ENCODE measurements at places on chromosomes 4 and X. TPM values are rescaled to one million over a fixed set of nuclear protein-coding genes. Genes with fewer than 3 reads are reported as not detected.

DNA sequence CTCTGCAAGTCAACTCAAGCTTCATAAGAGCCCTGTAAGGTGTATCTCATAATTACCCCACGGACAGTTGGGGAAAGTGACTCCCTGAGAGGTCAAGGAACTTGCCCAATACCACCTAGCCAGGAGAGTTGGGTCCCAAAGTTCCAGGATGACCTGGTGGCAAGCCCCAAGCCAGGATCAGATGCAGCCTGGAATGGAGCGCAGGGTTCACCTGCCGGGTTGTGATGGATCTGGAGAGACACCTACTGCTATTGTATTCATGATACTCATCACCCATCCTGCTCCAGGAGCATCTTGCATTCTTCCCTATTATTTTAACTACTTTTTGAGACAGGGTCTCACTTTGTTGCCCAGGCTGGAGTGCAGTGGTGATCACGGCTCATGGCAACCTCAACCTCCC lies 36.1 kb downstream of the ZBTB49 start:
- H3K27ac ChIP-seq = no peak overlapping the region
- H3K36me3 ChIP-seq = peaks cover 7% of the 10 kb centered on the region
- no peaks in the 10 kb centered on the region for H3K4me1 ChIP-seq

- peaks cover 18% of the 10 kb centered on the region for H3K4me1 ChIP-seq
- H3K27me3 ChIP-seq = no peaks in the 10 kb centered on the region
- no peak for DNase-seq
- H3K27ac ChIP-seq = no peak overlapping the region
- no peak overlapping the region for H3K4me3 ChIP-seq
These were observed 42.4 kb downstream of the KIAA0232 start for GRCh38 chr4:6824772-6825402.

- H3K27ac ChIP-seq = no peak overlapping the region
- H3K36me3 ChIP-seq = peaks cover 3% of the 10 kb centered on the region
- peak; percentile 19 for DNase-seq
- no peak overlapping the region for H3K4me3 ChIP-seq
- peaks cover 8% of the 10 kb centered on the region for H3K4me1 ChIP-seq
- H3K27me3 ChIP-seq = no peaks in the 10 kb centered on the region
These were observed 45.8 kb downstream of the ENOX2 start for GRCh38 chrX:130857207-130857606.

GRCh38 chr4:98195005-98195404 lies 51.7 kb upstream of the STPG2 start:
- H3K36me3 ChIP-seq = peaks cover 3% of the 10 kb centered on the region
- no peaks in the 10 kb centered on the region for H3K4me1 ChIP-seq
- H3K4me3 ChIP-seq = no peak overlapping the region
- H3K27me3 ChIP-seq = peaks cover 2% of the 10 kb centered on the region
- DNase-seq = no peak

- no peak overlapping the region for H3K4me3 ChIP-seq
- no peak overlapping the region for H3K27ac ChIP-seq
- no peaks in the 10 kb centered on the region for H3K4me1 ChIP-seq
- DNase-seq = peak; percentile 63
These were observed 668.0 kb upstream of the LCORL start for GRCh38 chr4:18689308-18690115.

DNA sequence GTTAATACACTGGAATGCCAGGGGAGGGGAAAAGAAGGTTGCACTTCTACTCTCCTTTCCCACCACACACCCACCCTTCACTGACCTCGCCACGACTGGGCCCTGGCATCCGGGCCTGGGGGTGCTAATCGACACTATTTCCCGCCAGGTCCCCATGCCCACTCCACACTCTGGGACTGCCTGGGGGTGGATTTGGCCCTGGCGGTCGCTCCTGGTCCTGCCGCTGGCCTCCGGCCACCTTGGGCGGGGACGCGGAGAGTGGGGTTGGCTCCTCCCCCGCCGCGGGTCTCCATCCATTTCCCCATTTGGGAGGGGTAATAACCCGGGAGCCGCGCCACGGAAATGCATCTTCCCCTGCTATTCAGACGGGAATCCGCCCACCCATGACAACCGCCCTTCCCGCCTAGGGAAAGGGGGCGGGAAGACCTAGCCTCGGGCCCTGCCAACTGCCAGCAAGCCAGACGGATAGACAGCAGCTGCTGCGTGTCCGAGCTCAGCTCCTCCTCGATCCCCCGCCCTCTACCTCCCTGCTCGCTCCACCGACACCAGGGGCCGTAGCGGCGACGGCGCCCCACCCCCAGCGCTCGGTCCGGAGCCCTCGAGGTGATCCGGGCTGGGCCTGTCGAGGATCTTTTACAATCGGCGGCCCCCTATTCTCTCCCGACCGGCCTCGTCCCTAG lies 78.1 kb downstream of the RLIM start:
- peaks cover 20% of the 10 kb centered on the region for H3K4me1 ChIP-seq
- peak overlapping the region; percentile 73 for H3K4me3 ChIP-seq
- peak overlapping the region; percentile 2 for H3K27ac ChIP-seq
- H3K36me3 ChIP-seq = peaks cover 1% of the 10 kb centered on the region

- no peak overlapping the region for H3K27ac ChIP-seq
- no peaks in the 10 kb centered on the region for H3K36me3 ChIP-seq
- no peaks in the 10 kb centered on the region for H3K27me3 ChIP-seq
These were observed 276.9 kb upstream of the TACR3 start for GRCh38 chr4:103996637-103997036.

GRCh38 chr4:5958199-5958735 lies 60.0 kb downstream of the C4orf50 start:
- no peak overlapping the region for H3K4me3 ChIP-seq
- H3K4me1 ChIP-seq = no peaks in the 10 kb centered on the region
- no peaks in the 10 kb centered on the region for H3K27me3 ChIP-seq

GRCh38 chr4:46370531-46370930 lies 19.4 kb downstream of the GABRA2 start:
- H3K4me1 ChIP-seq = no peaks in the 10 kb centered on the region
- no peaks in the 10 kb centered on the region for H3K36me3 ChIP-seq
- no peak overlapping the region for H3K4me3 ChIP-seq
- no peak overlapping the region for H3K27ac ChIP-seq
- no peaks in the 10 kb centered on the region for H3K27me3 ChIP-seq

DNA sequence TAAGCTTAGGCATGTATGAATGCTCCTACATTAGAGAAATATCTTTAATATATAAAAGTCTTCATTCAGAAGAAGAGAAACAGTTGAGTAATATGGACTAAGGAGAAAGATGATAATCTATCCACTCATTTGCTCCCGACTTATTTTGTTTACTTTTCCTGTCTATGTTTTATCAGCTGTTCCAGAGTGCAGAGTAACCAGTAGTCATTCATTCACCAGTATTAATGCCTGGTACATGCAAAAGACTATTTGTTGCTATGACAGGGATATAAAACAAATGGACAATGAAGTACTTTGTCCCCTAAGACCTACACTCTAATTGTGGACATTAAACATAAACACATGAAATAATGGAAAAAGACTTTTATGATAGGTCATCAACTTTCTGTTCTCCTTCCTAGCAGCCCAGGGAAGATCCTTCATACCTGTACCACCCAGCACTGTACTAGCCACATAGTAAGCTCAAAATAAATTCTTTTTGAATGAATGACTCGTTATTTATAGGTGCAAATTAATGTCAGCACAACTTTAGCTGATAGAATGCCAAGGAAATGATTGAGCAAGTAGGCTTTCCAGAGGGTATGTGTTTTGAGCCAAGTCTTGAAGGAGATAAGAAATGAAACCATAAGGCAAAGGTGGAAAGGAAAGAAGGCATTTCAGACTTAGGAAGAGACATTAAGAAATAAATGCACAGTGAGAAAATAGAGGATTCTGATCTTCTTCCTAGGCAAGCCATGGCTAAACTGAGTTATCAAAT lies 45.0 kb upstream of the IL13RA1 start:
- no peaks in the 10 kb centered on the region for H3K4me1 ChIP-seq
- H3K27me3 ChIP-seq = no peaks in the 10 kb centered on the region
- DNase-seq = no peak
- peak overlapping the region; percentile 50 for H3K27ac ChIP-seq
- H3K4me3 ChIP-seq = no peak overlapping the region

DNA sequence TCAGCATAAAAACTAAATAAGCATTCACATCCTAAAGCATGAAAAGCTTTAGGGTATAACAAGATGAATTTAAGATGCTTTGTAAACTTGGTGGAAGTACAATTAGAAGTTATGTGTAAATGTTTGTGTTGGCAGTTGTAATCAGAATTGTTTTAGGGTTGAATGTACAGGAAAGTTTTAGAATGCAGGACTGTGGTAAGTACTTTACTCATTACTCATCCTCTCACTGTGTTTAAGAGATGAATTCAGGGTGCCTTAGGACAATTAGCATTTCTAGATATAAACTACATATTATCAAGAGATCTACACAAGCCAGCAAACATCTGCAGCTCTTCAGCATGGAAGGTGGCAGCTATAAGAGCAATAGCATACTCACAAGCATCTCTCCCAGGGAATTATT lies 77.5 kb upstream of the ELOVL6 start:
- no peaks in the 10 kb centered on the region for H3K36me3 ChIP-seq
- no peak for DNase-seq
- no peak overlapping the region for H3K4me3 ChIP-seq
- H3K27ac ChIP-seq = no peak overlapping the region
- peaks cover 9% of the 10 kb centered on the region for H3K27me3 ChIP-seq

GRCh38 chr4:124433044-124433443 lies 279.5 kb downstream of the ANKRD50 start:
- DNase-seq = no peak
- H3K27ac ChIP-seq = no peak overlapping the region
- H3K4me3 ChIP-seq = no peak overlapping the region
- H3K4me1 ChIP-seq = no peaks in the 10 kb centered on the region

DNA sequence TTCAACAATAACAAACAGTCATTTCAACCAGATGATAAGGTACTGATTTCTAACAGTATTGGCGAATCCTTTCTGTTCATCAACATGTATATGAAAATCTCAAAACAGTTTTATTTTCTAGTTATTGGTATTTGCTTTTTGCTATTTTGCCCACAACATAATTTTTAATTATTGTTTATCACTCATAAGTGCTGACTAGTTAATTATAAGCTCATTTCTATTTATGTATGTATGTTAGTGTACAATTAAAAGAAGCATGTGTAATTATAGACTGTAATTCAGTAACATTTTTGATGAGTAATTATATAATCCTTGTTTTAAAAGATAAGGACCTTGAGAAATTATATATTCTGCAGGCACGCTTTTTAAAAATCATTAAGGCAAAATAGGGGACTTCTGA lies 67.2 kb upstream of the NPNT start:
- no peak for DNase-seq
- no peaks in the 10 kb centered on the region for H3K27me3 ChIP-seq
- H3K4me1 ChIP-seq = no peaks in the 10 kb centered on the region

DNA sequence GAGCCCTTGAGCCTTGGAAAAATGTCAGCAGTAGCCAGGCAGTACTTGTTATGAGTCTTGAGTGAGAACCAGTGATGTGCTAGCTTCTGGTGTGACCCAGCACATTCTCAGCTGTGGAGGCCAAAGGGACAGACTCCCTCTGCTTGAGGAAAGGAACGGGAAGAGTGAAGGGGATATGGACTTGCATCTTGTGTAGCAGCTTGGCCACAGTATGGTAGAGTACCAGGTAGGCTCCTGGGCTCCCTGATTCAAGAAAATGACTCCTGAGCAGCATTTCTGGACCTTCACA lies 1601.9 kb upstream of the ADGRL3 start:
- H3K4me3 ChIP-seq = no peak overlapping the region
- no peak overlapping the region for H3K27ac ChIP-seq
- no peaks in the 10 kb centered on the region for H3K36me3 ChIP-seq
- no peaks in the 10 kb centered on the region for H3K4me1 ChIP-seq
- no peaks in the 10 kb centered on the region for H3K27me3 ChIP-seq
- DNase-seq = no peak

GRCh38 chr4:80045786-80046185 lies 27.2 kb downstream of the ANTXR2 start:
- H3K36me3 ChIP-seq = peaks cover 4% of the 10 kb centered on the region
- H3K27ac ChIP-seq = no peak overlapping the region
- H3K4me1 ChIP-seq = peaks cover 18% of the 10 kb centered on the region
- no peak overlapping the region for H3K4me3 ChIP-seq
- no peak for DNase-seq
- no peaks in the 10 kb centered on the region for H3K27me3 ChIP-seq

DNA sequence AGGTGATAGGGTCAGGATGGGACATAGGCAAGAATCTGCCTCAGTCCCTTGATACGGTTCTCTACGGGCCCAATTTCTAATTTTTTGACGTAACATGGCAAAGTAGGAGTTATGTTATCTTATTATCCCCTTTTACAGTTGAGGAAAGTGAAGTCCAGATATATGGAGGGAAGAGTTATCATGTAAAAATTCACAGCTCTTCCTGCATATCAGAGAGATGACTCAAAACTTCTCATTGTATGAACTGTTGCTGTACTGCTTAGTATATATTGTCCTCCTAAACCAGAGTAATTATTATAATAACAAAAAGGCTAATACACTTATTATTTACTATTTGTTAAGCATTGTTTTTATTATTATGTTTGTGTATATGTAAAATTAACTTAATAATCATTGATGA lies 260.5 kb upstream of the IGFBP7 start:
- H3K27me3 ChIP-seq = no peaks in the 10 kb centered on the region
- H3K4me3 ChIP-seq = no peak overlapping the region
- H3K27ac ChIP-seq = no peak overlapping the region
- no peak for DNase-seq
- H3K36me3 ChIP-seq = no peaks in the 10 kb centered on the region

DNA sequence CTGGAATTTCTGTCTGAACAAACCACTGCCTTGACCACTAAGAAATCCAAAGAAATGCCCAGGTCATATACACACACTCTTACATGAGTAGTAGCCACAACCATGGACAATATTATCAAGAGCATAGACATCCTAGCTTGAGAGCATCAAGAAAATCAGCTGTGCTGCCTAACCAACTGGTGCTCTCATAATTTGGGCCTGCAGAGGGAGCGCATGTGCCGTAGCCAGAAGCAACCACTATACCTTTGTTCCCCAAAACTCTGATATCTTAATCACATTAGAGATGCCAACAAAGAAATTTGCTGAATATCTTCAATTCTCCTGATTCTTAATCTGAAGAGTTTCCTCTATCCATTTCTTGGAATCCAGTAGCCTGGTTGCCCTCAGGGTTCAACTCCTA lies 163.6 kb downstream of the ZNF674 start:
- peak; percentile 58 for DNase-seq
- H3K36me3 ChIP-seq = no peaks in the 10 kb centered on the region
- no peaks in the 10 kb centered on the region for H3K27me3 ChIP-seq
- no peaks in the 10 kb centered on the region for H3K4me1 ChIP-seq

GRCh38 chr4:47372561-47372960 lies 90.9 kb downstream of the COMMD8 start:
- H3K4me3 ChIP-seq = no peak overlapping the region
- no peak for DNase-seq
- H3K27ac ChIP-seq = no peak overlapping the region
- no peaks in the 10 kb centered on the region for H3K4me1 ChIP-seq
- peaks cover 3% of the 10 kb centered on the region for H3K27me3 ChIP-seq

Gene NUDT11
- total RNA-seq = 1.1 TPM

Gene AASDH
- 13.5 TPM for total RNA-seq

Gene MAGEA11
- total RNA-seq = not detected

Gene HHIP
- not detected for total RNA-seq

Gene FAM184B
- not detected for total RNA-seq

Gene FGG
- not detected for total RNA-seq

Gene CFAP99
- not detected for total RNA-seq

Gene NOCT
- total RNA-seq = 10.4 TPM

Gene ATP2B3
- total RNA-seq = not detected

All from activated naive CD4-positive, alpha-beta T cell treated with anti-CD3 and anti-CD28 coated beads for 36 hours (primary cell).